ENCODE measurements at places on chromosomes 7 and 10.

DNA sequence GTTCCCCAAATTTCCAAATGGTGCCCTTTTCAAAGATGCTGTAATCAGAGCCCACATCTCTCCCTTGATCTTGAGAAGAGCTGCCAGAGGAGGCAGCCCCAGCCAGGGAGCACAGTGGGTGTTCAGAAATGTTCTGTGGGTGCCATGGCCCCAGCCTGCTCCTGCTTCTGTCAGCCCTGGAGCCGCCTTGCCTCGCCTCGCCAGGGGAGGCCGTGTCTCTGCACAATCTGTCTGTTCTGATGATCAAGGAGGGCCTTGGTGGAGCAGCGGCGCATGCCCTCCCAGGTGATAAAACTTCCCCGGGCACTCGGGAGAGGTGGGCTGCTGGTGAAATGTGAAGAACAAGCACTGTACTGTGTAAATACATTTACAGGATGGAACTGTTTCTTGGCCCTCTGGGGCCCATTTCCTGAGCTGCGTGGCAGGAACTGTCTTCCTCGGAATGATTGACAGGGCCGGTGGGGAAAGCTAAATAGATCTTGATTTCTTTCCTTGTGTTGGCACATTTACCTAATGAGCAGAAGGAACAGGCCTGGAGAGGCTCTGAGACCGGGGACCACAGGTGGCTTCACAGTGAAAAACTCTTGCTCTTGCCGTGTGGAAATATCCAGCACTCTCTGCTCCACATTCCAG is 207.8 kb upstream of the PODXL start:
- DNase-seq, result no peak

GRCh38 chr10:949446-949845 is 17.9 kb upstream of the LARP4B start:
- no peak for DNase-seq

DNA sequence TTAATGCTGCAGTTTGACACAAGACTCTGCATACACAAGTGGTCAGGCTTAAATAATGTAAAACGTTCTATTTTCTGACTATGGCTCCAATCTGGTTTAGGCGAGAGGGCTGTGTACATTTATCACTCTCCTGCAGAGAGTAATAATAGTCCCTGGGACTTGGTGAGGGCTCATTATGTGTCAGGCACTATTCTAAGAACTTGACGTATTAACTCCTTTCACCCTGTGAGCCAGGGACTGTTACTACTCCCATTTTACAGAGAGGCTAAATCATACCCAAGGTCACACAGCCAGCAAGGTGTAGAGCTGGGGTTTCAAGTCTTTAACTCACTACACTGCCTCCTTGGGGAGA is 187.2 kb upstream of the LYZL2 start:
- no peak for DNase-seq

- DNase-seq, result no peak
Observed at GRCh38 chr7:29968683-29969395, 20.8 kb downstream of the SCRN1 start.

GRCh38 chr7:1454542-1454941 is 4.7 kb downstream of the MICALL2 start:
- DNase-seq, result no peak

DNA sequence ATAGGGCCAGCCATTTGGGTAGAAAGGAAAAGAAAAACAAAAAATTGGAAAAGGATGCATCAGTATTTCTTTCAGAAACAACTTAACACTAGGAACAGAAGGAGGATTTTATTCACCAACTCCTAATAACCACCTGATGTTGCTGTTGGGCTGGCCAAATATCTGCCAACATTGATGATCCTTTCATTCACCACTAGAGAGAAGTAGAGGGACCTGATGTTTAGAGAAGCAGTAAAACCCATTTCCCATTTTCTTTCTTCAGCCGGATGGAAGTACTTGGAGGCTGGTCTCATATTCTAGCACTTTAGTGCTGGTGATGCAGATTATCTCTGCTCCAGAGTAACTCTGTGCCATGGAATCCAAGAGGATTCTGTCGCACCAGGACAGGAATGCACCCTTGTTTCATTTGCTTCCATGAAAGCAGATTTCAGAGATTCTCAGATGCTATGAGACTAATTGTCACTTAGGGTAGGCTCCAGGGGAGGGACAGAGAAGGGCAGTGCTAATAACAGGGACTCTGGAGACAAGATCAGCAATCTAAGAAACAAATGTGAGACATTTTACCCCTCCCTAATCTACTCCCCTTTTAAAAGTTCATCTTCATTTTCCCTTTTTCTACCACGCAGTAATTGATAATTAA is 3.1 kb downstream of the KLLN start:
- peak; percentile 50 for DNase-seq

GRCh38 chr7:19834566-19834965 is 61.1 kb upstream of the TMEM196 start:
- no peak for DNase-seq

DNA sequence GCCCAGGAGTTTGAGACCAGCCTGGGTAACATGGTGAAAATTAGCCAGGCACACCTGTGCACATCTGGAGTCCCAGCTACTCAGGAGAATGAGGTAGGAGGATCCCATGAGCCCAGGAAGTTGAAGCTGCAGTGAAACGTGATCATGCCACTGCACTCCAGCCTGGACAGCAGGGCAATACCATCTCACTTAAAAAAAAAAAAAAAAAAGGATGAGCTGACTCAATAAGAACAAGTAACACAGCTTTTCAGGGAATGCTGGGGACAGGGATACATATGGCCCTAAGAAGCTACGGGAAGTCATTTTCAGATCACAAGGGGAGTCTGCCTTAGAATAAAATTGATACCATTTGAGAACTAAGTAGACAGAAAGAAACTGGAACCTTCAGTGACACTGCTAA is 41.7 kb downstream of the FAM171A1 start:
- no peak for DNase-seq

GRCh38 chr7:12942609-12943008 is 255.2 kb downstream of the ARL4A start:
- DNase-seq, result no peak

GRCh38 chr10:96228408-96228994 is 42.9 kb downstream of the BLNK start:
- no peak for DNase-seq

DNA sequence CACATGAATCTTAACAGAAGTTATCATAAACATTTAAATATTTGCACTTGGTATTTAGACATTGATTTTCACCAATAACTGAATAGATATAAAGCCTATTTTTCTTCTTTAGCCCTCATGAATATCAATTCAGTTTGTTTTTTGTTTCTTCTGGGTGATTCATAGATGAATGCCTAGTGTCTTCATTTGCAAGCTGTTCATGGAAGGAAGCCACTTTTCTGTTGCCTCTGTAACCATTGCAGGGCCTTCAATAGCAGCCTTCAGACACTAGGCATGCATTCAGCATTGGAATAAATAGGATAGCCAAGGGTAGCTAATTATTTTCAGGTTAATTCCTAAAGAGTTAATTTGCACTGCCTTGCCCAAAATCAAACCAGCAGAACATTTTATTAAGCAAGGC is 375.3 kb downstream of the DPP6 start:
- no peak for DNase-seq

DNA sequence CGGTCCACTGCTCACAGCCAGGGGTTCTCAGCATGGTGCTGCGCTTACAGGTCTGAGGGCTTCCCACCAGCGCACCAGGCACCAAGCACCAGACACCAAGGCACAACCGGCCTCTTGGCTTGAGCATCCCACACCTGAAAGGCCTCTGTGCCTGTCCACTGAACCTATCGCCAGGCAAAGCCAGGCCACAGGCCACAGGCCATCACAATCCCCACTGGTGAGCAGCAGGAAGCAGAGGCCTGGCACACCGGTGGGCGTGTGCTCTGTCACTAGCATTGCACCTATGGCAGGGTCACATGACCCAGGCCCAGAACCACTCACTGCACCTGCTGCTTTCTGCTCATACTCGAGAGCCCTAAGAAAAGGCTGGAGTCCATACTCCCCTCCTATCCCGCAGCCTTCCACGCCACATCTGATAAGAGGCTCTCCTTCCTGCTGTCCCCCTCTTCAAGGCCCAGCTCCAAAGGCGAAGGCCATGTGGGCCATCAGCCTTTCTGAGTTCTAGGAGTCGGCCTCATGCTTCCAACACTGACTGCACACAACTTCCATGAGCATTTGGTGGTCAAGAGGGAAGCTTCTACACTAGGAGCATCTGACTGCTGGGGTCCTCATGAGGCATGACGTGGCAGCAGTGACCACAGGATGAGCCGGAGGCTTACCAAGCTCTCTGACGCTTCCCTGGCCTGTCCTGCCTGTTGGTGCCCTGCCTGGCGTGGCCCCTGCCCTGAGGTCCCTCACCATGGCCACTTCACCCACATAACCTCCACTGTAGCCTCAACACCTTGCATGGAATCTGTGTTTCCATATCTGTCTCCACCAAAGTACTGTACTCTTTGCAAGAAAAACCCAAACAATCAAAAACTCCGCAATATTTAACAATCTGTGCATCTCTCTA is 166.3 kb downstream of the TNS3 start:
- DNase-seq, result no peak

DNA sequence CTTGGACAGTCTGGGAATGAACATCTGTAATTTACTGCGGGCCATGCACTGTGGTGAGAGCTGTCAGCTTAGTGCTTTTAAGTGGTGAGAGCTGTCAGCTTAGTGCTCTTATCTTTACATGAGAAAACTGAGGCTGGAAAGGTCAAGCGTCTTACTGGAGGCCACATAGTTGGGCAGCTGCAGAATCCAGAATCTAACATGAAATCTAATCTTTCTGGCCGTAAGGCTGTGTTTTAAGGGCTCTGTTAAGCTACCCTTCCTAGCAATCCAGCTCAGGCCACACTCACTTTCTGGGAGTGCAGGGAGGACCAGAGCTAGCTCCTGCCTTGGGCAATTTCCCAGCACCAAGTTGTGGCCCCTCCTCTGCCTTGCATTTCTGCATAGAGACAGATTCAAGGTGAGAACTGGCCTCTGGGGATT is 70.2 kb downstream of the SORCS3 start:
- no peak for DNase-seq

DNA sequence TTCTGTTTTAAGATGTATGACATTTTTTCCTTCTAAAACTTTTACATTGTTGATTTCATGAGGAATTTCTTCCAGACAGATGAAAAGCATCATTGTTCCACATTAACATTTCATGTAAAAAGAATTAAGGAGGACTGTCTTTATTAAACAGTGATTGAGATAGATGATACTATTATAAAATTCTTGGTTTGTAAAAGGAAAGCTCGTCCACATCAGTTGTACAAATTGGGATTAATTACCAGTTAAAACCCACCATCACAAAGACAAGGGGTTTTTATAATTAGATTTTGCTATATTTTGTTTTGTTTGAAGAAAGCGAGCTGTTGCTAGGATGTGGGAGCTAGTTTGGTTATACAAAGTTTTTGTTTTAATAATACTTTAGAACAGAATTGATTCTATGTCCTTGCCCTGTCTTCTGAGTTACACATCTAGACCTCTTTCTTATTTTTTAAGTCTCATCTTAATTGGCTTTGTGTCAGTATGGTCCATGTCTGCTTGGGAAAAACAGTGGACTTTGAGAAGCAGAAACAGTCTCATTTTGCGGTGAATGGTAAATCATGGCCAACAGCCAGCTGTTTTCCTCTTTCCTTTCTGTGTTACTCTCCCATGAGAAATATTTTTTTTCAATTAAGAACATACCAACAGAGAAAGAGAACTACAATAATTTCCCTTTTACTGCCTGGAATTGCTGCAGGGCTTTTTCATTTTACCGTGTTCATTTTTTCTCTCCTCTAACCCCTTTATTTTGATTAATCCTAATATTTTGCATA is 3.2 kb downstream of the TES start:
- no peak for DNase-seq

DNA sequence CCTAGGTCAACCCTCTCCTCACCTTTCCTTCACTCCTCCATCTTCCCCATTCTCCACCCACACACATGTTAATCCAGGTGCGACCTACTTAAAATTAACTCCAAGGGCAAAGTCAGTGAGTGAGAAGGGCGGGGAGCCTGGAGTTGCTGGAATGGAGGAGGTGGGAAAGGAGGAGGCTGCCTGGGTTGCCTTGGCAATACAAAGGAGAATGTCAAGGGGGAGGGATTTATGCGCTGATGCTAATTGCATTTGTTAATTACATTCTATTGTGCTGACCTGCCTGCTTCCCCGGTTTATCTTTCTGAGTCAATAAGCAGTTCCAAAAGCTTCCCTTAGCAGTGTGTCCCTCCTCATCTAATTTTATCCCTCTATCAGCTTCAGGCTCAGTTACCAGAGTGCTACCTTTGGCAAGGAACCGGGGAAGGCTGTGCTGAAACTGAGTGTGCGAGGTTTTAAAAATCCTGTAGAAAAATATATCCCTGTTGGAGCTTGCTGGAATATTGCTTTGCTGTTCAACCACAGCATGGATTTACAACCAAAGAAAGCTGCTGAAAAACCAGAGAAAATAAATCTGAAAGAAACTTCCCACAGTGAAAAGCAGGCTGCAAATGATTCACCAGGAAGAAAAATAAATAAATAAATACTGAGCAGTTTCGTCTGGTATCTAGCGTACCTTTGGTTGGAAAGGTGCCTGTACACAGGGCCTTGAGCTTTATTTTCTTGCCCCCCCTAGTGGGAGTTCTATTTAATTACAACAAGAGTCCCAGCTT is 113.2 kb upstream of the DGKB start:
- DNase-seq, result peak; percentile 10

GRCh38 chr10:82660986-82661385 is 786.0 kb downstream of the NRG3 start:
- no peak for DNase-seq

DNA sequence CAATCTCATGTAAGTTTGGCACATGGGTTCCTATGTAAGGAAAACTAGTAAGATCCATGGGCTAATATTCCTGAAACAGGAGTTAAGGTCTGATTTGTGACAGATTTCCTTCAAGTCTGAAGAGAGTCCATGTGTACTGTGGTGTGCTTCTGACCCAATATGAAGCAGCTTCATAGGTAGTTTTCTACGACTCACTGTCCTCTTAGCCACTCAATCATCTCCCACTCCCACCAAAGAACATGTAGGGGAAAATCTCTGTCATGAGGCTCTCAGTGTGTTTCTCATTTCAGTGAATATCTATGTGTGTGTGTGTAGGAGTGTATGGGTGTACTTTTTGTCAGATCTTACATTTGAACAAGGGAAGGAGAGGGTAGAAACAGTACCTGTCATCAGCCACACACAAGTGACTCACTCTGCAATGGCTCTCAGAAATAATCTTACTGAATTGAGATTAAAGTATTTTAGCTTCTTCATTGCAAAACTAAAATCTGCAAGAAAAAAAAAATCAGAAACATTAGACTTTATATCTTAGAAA is 31.1 kb downstream of the RELN start:
- DNase-seq, result no peak

GRCh38 chr7:94449151-94449725 is 54.5 kb downstream of the COL1A2 start:
- DNase-seq, result peak; percentile 8

- no peak for DNase-seq
Observed at GRCh38 chr10:104498347-104499081, 142.6 kb upstream of the SORCS3 start.

- DNase-seq, result no peak
Observed at GRCh38 chr10:101351477-101351876, 2.5 kb upstream of the BTRC start.

DNA sequence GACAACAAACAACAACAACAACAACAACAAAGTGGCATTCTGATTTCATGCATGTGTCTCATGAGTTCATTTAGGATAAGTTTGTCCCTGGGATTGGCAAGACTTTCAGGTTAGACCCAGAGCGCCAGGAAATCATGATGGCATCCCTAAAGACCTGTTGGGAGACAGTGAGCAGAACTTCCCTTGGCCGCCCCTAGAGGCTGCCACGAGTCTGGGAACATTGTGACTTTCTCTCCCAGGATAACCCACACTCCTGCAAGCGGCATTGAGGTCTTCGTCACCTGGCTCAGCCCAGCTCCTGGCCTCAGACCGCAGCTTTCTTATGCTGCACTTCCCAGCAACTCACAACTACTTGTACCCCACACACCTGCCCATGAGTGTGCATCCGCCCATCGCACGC is 80.5 kb upstream of the RNF32 start:
- DNase-seq, result no peak
